ENCODE measurements at places on chromosomes 7 and 10. TPM values are rescaled to one million over a fixed set of nuclear protein-coding genes. Genes with fewer than 3 reads are reported as not detected.
A peak's percentile ranks its signal among the peaks of the same experiment; 100 is the strongest.

The ERVW-1 gene
- total RNA-seq: not detected

The SLC26A5 gene
- not detected for total RNA-seq

The ZNF786 gene
- 7.4 TPM for total RNA-seq

The HTRA1 gene
- not detected for total RNA-seq

The NYAP1 gene
- total RNA-seq: 0.23 TPM

The UNCX gene
- not detected for total RNA-seq

The EPO gene
- not detected for total RNA-seq

The PTPRN2 gene
- total RNA-seq: 7.2 TPM

The SLC26A3 gene
- total RNA-seq: not detected

The CALML5 gene
- not detected for total RNA-seq

The GPR37 gene
- total RNA-seq: not detected

The CACNA2D1 gene
- total RNA-seq: not detected

The TRIM74 gene
- total RNA-seq: 1.7 TPM

- DNase-seq: no peak
Measured at GRCh38 chr10:50577681-50578350, 45.9 kb downstream of the SGMS1 start.

DNA sequence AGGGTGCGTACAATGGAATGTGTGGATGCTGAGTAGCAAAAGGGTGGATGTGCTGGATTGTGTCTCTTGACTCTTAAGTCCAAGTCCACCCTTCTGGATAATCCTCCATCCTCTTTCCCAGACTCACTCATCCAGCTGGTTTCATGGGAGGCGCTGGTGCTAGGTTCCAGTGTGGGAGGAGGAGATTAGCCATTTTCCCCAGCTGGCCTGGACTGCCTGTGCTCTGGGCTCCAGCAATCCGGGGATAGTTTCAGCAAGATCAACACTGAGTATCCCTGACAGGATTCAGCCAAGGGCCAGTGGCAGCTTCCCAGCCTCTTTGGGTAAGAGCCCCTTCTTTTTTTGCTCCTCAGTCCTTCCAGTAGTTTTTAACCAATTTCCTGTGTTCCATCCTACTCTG, 21.6 kb upstream of the TRIL start:
- no peak for DNase-seq

DNA sequence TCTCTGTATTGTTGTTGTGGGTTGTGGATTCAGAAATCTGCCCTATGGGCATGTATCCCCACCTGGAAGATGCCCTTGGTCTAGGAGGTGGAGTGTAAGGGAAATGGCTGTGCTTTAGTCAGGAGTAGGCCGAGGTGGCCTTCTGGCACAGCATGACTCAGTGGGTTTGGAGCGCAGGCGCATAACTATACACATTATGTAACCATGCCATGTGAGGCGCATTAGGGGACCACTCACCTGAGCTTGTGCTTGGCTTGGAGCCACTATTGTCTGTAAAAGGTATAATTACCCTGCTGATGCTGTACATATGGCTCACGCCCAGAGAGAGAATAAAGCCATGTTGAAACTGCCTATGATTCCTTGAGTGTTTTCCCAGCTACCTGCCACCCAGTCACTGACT, 20.6 kb upstream of the ADAMTS14 start:
- no peak for DNase-seq

GRCh38 chr7:139286144-139286543, 55.0 kb upstream of the FMC1 start:
- no peak for DNase-seq

DNA sequence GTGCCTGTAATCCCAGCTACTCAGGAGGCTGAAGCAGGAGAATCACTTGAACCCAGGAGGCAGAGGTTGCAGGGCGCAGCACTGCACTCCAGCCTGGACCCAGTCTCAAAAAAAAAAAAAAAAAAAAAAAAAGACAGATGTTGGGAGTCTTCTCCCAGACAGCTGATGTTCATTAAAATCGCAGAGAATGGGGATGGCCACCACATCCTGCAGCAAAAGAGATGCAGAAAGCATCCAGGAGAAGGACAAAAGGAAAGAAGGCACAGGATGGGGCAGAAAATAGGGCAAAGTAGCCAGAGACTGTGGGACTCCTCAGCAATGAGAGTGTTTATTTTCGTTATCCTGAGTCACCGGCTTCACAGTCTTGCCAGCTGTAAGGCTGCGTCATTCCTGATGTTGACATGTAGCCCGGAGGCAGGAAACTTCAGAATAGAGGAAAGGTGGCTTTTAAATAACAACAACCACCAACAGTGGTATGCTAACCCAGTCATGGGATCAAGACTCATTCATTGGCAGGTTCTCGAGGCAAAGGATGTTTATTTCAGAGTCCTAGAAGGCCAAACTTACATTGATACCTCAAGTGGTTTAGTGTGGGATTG, 149.5 kb upstream of the SVIL start:
- no peak for DNase-seq

DNA sequence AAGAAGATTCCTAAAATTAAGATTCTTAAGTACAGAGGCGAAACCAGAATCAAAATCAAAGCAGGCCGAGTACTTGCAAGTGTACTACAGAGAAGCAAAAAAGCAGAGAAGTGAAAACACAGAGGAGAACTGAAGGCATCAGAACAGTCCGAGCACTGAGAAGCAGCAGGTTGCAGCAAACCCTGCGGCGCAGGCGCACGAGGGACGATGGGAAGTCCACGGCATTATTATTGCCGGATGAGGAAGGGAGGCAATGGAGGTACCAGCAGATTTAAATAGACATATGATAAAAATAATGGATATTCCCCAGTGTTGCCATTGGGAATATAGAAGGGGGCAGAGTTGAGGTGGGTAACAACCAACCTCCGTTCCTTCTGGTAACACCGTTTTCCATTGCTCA, 7.2 kb upstream of the SPAM1 start:
- DNase-seq: no peak

GRCh38 chr7:41167836-41168235, 535.1 kb downstream of the INHBA start:
- no peak for DNase-seq

DNA sequence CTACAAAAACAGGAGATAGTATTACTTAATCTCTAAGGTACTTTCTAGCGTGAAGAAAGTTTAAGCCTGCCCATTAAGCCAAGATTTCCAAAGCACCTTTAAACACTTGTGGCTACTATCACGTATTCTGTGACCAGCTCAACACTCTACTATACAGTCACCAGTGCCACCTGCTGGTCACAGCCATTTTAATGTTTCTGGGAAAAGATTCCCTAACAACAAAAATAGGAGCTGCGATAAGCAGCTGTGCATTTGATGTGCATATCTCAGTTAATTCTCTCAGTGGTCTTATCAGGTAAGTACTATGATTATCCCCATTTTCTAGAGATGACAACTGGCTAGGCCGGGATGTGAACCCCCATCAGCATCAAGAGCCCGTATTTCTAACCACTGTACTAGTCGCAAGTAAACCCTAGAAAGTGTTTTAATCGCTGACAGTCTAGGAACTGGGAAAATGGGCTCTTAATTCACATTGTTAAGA, 860 bp downstream of the SEC31B start:
- peak; percentile 77 for DNase-seq

DNA sequence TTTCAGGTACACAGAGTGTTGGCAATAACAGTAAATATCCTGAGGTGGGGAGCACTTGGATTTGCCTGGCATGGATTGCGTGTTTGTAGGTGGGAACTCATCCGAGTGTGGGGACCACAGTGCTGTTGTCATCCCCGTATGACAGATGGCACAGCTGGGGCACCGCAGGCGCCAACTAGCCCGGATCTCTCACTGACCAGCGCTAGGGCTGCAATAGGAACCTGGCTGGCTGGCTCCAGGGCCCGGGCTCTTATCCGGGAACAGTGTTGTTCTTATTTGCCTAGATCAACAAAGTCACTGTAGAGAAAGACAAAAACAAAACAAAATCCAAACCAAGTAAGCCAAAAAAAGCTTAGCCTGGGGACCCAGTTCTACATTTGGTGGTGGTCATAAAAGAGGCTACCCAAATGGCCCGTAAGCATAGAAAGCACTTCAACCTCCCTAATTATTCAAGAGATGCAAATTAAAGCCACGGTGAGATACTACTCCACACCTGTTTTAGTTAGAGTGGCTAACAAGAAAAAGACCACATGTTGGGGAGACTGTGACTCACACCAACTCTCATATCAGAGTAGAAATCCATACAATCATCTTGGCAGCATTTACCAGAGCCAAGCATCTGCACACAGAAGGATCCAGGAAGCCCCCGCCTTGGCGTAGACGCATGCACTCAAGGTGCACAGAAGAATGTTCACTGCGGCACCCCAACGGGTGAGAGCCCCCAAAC, 27.2 kb upstream of the PFKFB3 start:
- no peak for DNase-seq

DNA sequence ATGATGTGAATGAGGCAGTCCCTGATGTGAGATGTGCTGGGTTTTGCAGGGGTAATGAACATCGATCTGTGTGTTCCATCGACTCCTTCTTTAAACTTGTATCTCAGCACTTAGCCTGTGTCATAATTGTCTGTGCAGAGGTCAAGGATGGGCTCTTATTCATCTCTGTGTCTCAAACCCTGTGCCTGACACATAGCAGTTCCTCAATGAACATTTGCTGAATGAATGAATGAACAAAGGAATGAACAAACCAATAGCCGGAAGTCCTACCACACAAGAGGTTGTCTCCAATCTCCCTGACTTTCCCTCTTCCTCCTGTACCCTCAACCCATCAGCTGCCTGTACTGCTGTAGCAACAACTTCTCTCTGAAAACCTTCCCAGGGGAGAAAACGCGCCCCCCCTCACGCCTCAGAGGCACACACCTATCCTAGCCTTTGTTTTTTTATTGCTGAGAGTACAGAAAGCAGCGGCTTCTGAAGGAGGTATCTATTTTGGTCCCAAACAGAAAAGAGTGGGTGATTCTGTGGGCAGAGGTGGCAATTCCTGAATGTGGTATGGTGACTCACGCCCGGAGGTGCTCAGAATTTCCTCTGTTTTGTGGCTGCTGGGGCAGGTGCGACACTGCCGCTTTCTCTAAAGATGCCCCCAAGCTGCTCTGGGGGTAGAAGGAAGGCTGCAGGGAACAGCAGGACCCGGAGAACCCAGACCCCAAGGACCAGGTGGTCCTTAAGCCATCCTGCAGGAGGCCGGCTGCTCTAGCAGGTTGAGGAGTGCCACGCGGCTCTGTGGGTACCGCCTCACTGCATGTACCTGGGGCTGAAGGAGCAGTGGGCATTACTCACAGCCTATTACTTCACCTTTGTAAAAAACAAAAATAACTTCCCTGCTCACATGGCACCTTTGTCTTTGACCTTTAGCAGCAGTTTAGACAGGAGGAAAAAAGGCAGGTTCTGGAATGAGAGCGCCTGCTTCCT, 9.6 kb downstream of the IL2RA start:
- DNase-seq: peak; percentile 82

GRCh38 chr7:85695533-85695932, 508.7 kb upstream of the SEMA3D start:
- DNase-seq: no peak

GRCh38 chr7:132376361-132377013, 199.8 kb downstream of the PLXNA4 start:
- no peak for DNase-seq

DNA sequence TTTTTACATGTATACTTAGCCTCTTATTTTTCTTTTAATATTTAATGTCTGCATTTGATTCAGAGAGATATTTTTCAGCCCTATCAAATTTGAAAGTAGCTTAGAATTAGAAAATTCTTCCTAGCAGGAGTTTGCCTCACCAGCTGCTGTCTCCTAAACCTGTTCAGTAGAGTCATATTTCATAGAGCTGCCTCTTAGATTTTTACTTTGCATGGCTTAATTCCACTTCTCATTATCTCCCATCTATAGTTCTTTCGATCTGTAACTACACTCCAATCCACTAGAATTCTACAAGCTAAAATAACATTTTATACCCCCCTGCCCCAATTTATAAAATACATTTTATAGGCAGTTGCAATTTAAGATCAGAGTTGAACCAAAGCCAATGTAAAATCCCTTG, 227.0 kb downstream of the ANK3 start:
- no peak for DNase-seq

DNA sequence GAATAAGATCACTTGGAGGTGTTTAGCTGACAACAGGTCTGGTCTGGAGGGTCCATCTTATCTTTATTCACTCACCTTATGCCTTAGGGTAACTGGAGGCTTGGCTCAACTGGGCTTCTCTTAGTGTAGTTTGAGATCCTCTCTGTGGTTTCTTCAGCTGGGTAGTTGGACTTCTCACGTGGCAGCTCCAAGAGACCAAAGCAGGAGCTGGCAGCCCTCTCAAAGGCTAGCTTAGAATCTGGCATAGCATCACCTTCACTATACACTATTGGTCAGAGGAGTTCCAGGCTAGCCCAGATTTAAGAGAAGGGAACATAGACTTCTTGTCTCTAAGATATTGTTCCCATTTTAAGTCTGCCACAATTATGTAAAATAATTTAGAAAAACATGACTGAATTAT, 16.4 kb downstream of the ADK start:
- DNase-seq: no peak

GRCh38 chr10:129525401-129525801, 58.4 kb downstream of the MGMT start:
- no peak for DNase-seq

GRCh38 chr7:98423043-98423442, 22.2 kb upstream of the BAIAP2L1 start:
- no peak for DNase-seq

GRCh38 chr10:11813855-11814567, 9.1 kb upstream of the PROSER2 start:
- no peak for DNase-seq

DNA sequence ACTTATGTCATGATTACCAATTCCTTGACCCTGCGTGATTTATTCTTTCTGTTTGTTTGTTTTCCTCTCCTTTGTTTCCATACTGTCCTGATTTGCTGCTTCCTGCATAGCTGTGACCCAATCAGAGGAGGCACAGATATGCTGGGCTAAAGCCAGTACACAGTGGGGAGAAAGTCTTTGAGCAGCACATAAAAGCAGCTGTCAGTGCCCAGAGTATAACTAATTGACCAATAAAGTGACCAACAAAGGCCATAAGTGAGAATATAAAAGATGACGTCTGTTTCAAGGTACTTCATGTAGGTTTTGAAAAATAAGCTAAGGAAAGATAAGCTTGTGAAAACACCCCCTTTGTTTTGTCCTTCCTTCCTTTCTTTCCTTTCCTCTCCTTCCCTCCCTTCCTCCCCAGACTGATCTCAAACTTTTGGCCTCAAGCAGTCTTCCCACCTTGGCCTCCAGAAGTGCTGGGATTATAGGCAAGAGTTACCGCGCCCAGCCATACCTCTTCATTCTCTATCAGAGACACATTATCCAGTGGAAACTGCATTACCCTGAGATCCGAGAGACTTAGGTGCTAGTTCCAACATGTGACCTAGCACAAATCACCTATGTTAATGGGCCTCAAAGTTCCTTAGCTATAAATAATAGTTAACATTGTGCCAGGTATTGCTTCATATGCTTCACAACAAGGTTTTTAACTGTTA, 17.0 kb downstream of the BCAP29 start:
- DNase-seq: no peak

- DNase-seq: no peak
Measured at GRCh38 chr7:27102581-27103442, at the start of gene HOXA2. Gene HOXA2 (minus strand): TSS chr7:27102683. CDS start chr7:27102500, 183 bp downstream.

- DNase-seq: no peak
Measured at GRCh38 chr7:110010359-110010758, 1080.6 kb upstream of the LRRN3 start.

- DNase-seq: no peak
Measured at GRCh38 chr10:61684894-61685507, 22.3 kb downstream of the CABCOCO1 start.

GRCh38 chr7:34080513-34080912, 175.2 kb downstream of the BMPER start:
- no peak for DNase-seq

Data from activated CD8-positive, alpha-beta T cell treated with anti-CD3 and anti-CD28 coated beads, Interleukin-2, amount 10 ng/mL, durations not matched to agents 7 days and 5 days (primary cell).